ENCODE measurements at places on chromosomes 5 and 9.
A peak's percentile ranks its signal among the peaks of the same experiment; 100 is the strongest.

DNA sequence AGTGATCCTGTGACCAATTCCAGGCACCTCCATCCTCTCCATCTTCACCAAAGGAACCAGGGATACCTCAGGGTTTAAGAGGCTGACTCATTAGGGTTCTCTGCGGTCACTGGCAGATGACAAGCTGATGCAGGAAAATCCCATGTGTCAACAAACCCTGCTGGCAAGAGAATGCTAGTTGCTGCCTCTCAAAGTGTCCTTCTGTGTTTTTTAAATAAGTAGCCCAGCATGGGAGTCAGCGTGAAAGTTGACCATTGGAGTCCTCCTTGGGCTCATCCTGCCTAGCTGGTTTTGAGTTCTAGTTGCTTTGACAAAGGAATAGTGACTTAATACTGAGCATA lies 200.2 kb downstream of the SLIT3 start:
- DNase-seq: no peak

- no peak for DNase-seq
These were observed 261.2 kb downstream of the TAF11L14 start for GRCh38 chr5:17895288-17896033.

- no peak for DNase-seq
These were observed 1.3 kb downstream of the ACER2 start for GRCh38 chr9:19410195-19410503.

GRCh38 chr9:133109931-133110650 lies 10.9 kb downstream of the RALGDS start:
- DNase-seq: peak; percentile 58

GRCh38 chr5:146880966-146881365 lies 2.4 kb upstream of the PPP2R2B start:
- no peak for DNase-seq

Data from suprapubic skin (tissue), 4 donors.